Tibial nerve (tissue), 4 donors: ENCODE measurements at places on chromosomes 1 and 21. TPM values are rescaled to one million over a fixed set of nuclear protein-coding genes. Genes with fewer than 3 reads are reported as not detected.

- H3K4me1 ChIP-seq = no peaks in the 10 kb centered on the region
- no peaks in the 10 kb centered on the region for H3K36me3 ChIP-seq
- H3K27ac ChIP-seq = no peak overlapping the region
Observed at GRCh38 chr1:43253876-43254275, 15.9 kb upstream of the TMEM125 start.

GRCh38 chr1:85087659-85088407 lies 39.5 kb upstream of the MCOLN3 start:
- H3K27me3 ChIP-seq = no peaks in the 10 kb centered on the region
- DNase-seq = no peak
- no peak overlapping the region for H3K4me3 ChIP-seq
- H3K27ac ChIP-seq = no peak overlapping the region
- no peaks in the 10 kb centered on the region for H3K4me1 ChIP-seq
- H3K36me3 ChIP-seq = no peaks in the 10 kb centered on the region

SETSIP gene
- not detected for total RNA-seq

PROX1 gene
- total RNA-seq = 1.2 TPM

ARHGAP30 gene
- 13.1 TPM for total RNA-seq

ALX3 gene
- total RNA-seq = not detected
